Urinary bladder (tissue), 4 donors: ENCODE measurements at places on chromosomes 2 and 18. TPM values are rescaled to one million over a fixed set of nuclear protein-coding genes. Genes with fewer than 3 reads are reported as not detected.

SYT4 gene
- 6.2 TPM for total RNA-seq

GALR1 gene
- total RNA-seq = 1.1 TPM

- DNase-seq = no peak
Measured at GRCh38 chr2:223104336-223105132, 52.5 kb downstream of the KCNE4 start.

DNA sequence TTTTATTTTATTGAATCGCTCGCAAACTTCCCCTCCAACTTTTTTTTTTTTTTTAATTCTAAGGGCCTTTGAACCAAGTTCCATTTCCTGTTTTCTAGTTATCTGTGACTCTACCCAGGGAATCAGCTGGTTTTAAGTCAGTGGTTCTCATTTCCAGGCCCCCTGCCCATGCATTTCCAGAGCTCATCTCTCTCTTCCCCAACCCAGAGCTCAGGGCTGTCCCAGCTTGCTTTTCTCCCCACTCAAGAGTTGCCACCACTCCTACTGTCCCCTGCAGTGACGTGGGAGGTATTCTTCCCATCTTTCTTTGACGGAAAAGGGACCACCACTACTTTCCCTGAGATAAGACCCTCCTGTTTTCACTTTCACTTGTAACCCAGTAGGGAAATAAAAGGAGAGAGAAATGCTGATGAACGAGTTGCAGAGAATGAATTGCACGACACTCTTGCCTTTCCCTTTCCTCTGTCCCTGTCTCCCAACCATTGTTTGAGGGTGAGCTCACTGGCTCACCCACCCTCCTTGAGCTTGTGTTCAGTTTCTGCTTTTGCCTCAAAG, 42.1 kb downstream of the TET3 start:
- DNase-seq = no peak

PPIG gene
- 80.3 TPM for total RNA-seq

CD207 gene
- not detected for total RNA-seq

GRCh38 chr2:31578316-31578715, 2.4 kb downstream of the SRD5A2 start:
- DNase-seq = no peak

ACVR1C gene
- 0.37 TPM for total RNA-seq

OSBPL6 gene
- total RNA-seq = 1.9 TPM

SLC4A3 gene
- total RNA-seq = 1.3 TPM

ATAD2B gene
- total RNA-seq = 75.6 TPM

DNA sequence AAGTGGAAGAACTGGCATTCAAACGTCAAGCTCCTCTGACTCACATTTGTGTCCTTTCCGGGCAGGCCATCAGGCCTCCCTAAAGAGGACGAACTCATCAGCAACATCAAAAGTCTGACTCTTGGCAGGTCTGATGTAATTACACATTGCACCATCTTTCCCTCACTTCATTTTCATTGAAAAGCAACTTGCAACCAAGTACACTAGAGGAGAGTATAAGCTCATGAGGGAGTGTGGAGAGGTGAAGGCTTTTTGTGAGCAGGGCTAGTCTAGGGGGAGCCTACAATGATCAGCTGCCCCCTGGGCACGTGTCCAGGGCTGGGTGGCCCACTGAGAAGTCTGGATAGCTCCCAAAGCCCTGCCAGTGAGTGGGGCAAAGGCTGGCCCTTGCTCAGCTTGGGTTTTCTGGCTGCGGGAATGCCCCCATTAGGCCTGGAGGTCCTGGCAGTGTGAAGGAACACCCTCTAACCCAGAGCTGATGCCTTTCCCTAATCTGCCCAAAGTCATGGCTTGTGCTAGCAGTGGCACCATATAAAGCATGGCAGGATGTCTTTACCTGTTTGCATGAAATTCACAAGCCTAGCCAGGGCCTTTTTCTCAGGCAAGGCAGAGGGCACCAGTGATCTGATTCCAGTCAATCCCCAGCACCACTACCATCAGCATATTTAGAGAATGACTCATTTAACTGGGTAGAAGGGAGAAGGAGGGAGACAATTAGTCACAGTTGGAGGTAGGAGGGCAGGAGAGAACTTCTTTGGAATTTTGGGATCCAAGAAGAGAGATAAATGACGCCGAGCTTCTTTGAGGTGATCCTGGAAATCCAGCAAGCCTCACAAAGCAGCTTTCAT, 8.5 kb upstream of the DAW1 start:
- no peak for DNase-seq

GRCh38 chr2:40450796-40451430, 977 bp downstream of the SLC8A1 start:
- DNase-seq = peak; percentile 55

ALPI gene
- not detected for total RNA-seq

DNA sequence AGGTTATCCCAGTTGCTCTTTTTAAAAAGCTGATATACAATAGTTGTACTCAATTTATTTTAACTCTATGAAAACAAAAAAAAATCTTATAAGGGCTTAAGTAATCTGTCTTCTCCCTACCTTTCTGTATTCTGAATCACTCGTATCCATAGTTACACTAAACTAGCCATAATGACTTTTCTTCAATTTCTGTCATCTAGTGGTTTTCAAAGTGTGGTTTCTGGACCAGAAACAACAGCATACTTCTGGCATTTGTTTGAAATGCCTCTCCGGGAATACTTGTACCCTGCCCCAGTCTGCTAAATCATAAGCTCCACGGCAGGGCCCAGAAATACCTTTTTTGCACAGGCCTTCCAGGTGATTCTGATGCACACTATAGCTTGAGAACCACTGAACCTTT, 253.6 kb downstream of the LRRTM4 start:
- DNase-seq = no peak

DNA sequence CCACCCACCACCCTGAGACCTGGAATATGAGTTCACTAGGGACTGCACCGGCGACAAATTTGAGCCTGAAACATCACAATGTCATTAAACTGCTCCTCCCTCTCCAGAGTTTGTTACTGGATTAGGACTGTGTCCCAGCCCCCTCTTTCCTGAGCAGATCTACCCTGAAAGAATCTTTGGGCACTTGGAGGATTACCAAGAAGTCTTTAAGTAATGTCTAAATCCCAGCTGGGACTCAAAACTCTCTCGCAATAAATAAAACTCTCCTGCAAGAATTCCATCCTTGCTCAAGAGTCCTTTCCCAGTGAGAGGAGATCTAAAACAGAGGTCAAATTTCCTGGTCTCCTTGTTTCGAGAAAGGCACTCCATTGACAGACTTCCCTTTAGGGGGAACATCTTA, 20.9 kb downstream of the GKN2 start:
- DNase-seq = no peak

DNA sequence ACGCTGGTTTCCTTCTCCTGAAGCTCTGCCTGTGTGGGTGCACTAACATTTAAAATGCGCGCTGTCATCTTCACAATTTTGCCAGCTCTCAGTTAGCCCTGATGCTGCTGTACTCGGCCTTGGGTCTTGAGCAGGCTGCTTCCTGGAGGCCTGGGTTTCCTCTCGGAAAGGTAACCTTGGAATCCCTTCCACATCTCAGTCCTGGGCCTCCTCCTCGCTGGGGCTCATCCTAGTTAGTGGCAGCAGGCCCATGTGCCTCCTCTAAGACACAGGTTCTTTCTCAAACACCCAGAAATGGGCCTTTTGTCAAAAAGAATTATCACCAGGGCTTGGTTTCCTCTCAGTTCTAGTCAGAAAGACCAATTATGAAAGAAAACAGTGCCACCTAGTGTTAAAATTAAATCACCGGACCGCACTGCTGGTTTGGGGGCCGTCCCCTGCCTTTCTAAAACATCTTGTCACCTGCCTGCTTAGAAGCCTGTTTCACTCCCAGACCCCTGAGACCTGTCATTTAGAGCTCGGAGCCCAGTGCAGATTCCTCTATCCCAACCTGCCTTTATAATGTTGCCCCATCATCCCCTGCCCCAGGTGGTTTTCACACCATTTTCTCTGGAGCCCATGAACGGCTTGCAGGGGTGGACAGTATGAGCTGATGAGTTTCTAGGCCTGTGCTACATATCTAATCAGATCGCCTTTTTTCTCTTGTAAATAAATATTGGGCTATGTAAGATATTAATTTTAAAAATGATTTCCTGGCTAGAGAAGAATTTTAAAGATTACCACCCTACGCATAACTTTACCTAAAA, 42.4 kb downstream of the HK2 start:
- DNase-seq = peak; percentile 31

GRCh38 chr2:38380397-38381130, 3.5 kb upstream of the ATL2 start:
- no peak for DNase-seq

DNA sequence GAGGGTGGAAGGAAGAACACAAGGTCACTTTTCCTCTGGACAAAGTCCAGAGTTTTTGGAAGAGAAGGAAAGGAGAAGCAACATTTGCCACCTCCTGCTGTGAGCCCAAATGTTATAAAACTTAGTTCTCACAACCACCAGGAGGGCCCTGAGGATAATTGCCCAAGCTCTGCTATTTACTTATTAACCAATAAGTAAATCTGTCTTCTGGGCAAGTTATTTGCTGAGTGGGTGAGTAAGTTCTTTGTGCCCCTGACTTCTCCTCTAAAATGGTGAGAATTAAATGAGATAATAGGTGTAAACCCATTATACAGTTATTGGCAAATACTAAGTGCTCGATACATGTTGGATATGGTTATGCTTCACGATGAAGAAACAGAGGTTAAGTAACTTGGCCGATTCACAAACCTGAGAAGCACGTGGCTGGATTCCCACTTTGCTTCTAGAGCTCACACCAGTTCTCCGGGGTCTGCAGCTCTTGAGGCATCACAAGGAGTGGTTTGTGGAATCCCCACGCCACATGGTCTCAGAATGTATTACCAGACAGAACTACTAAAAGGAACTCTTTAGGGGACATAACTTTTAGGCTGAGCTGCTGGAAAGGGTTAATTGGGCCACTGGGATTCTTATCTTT, 164.1 kb downstream of the MYCN start:
- DNase-seq = no peak

GRCh38 chr2:71043531-71044407, 24.7 kb upstream of the NAGK start:
- no peak for DNase-seq

IL37 gene
- not detected for total RNA-seq

INPP5D gene
- total RNA-seq = 13.5 TPM

- DNase-seq = no peak
Measured at GRCh38 chr2:191565647-191566198, 112.2 kb upstream of the NABP1 start.

DNA sequence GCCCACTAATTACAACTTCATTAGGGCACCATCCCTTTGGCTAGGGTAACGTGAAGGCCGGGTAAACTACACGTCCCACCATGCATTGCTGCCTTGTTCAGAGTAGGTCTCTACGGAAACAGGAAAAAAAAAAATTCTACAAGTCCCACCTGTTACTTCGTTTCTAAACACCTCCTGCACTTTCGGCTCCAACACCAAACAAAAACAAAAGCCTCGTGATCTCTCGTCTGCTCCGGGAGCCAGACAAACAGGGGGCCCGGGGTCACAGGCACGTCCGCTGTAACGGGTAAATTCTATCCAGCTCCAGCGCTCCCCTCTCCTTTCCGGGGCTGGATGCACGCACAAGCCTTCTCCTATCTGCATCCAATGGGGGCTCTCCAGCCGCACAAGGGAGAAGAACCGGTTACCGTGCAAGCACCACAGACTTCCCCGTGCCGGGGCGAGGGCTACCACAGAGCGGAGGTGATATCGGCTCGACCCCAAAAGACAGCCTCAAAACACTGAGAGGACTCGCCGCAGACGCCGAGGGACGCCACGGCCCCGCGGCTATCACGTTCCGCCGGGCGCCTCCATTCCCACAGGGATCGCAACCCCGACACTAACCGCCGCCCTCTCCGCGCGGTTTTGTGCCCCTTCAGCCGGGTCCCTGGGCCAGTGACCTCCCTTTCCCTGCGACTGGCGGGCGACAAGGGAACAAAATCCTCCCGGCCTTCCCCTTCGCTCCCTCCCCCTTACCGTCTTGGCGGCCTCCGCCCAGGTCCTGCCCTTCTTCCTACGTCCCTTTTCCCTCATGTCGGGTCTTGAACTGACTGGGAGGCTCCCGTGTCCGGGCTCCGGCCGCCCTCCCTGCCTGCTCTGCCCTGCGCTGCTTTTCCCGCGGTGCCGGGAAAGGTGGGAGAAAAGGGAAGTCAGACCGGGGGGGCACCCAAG, 591 bp downstream of the ASXL2 start:
- DNase-seq = peak; percentile 57

DNA sequence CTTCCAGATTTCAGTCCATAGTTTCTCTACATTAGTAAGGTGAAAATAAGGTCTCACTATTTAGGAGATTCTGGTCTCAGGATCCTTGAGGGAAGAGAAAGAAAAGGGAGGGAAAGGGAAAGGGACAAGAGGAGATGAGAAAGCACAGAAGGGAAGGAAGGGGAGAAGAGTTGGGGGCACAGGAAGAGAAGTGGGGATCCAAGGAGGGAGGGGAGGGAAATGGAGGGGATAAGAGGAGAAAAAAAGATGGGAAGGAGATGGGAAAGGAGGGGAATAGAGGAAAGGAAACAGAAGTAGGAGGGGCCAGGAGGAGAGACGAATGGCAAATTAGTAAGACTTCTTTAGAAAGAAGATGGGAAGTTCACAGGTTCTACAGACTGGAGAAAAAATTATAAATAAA, 39.2 kb upstream of the SPTBN1 start:
- no peak for DNase-seq

DNA sequence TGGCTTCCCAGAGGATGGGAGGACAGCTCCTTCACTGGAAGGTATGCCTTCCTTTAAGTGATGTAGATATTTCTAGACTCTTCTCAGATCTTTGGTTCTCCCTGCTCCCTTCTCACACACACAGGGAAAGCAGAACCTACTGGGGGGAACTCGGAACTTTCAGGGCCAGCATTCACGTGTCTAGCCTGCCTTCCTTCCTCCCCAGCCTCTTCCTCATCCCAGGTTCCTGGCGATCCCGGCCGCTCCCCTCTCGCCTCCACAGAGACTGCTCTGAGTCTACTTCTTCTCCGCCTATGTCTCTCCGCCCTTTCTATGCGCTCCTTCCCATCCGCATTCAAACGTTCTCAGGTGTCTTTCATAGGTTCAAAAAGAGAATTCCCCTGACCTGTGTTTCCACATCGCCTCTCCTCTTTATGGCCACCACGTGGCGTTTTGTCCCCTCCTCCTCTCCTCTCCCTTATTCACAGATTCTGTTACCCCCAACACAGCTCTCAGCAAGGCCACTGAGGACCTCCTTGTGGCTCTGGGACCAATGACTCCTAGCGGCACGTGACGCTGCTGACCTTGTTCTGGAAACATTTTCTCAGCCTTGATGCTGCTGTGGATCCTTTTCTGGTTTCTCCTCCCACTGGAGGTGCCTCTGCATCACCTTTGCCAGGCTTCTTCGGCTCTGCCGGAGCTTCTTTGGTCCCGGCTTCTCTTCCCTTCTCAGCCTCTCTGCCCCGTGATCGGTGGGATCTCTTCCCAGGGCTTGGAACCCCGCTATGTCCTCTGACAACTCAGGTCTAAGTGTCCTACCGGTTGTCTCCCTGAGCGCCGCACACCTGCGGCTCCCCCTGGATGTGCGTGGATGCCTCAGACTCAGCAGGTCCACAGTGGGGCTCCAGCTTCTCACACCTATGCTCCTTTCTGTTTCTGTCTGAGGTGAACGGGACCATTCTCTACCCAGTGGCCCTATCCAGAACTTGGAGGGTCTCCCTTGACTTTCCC, 77.5 kb downstream of the VAPA start:
- no peak for DNase-seq

- DNase-seq = no peak
Measured at GRCh38 chr2:180314086-180314485, 307.0 kb upstream of the CWC22 start.

SPC25 gene
- 11.5 TPM for total RNA-seq

FAM110C gene
- 10.8 TPM for total RNA-seq

SERPINB13 gene
- total RNA-seq = 1.7 TPM

- DNase-seq = no peak
Measured at GRCh38 chr18:3664563-3665178, 214.7 kb downstream of the TGIF1 start.

TUBA4B gene
- not detected for total RNA-seq

SERPINB3 gene
- 0.16 TPM for total RNA-seq
